ENCODE measurements at places on chromosomes 1 and 21.

DNA sequence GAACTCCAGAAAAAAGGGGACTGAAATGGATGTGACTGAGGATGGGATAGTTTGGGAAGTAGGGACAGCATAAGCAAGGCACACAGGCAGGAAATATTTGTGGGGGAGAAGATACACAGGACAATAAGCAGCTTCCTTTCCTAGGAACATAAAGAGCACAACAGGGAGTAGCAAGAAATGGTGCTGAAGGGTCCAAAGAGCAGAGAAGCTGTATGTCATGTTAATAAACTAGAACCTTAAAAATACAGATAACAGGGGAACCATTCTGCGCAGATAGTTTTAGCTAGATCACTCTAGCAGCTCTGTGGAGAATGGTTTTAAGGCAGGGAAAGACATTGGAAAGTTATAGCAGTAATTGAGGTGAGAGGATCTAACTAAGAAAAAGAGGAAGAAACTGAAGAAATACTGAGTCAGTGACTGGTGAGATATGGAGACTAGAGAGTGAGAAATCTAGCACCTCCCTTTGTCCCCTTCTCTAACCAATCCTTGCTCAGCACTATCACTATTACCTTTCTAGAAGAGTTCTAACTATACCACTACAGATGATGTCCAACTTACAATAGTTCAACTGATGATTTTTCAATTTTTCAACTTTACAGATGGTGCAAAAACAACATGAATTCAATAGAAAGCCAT is 95.0 kb downstream of the CDC42BPA start:
- no peak for DNase-seq

DNA sequence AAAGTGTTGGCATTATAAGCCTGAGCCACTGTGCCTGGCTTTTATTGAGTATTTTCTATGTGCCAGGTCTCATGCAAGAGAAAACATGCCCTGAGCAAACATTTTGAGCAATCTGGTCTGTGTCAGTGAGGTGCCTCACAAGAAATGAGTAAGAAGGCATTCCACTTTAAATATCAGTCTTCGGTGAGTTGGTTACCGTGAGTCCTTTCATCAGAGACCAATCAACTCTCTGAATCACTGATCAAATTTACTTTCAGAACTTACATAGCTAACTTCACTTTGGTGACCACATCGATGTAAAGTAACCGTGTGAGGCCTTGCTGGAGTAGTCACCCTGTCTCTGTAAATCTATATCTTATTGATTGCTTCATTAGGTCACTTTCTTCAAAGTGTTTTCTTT is 14.3 kb upstream of the DDX59 start:
- DNase-seq, result no peak

- DNase-seq, result no peak
These were observed 106.7 kb upstream of the KLHDC7A start for GRCh38 chr1:18373882-18374493.

DNA sequence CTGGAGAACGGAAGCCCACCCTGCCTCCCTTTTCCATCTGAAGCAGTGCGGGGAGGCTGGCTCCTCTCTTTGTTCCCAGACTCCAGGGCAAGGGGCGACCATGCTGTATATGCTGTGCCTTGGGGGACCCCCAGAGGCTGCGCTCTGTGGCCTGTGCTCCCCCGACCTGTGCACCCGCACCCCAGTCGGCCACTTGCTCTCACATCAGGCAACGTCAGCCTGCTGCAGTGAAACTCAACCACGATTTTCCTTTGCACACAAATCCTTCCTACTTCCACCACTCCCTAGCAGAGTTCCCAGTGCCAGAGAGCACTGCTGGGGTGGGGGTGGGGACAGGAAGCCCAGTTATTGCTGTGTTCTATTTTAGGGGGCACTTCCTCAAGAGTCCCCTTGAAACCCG is 52.5 kb downstream of the SIM2 start:
- no peak for DNase-seq

- no peak for DNase-seq
These were observed 32.6 kb downstream of the FGGY start for GRCh38 chr1:59329412-59330053.

- DNase-seq, result no peak
These were observed 5.2 kb upstream of the SH3GLB1 start for GRCh38 chr1:86699186-86699585.

DNA sequence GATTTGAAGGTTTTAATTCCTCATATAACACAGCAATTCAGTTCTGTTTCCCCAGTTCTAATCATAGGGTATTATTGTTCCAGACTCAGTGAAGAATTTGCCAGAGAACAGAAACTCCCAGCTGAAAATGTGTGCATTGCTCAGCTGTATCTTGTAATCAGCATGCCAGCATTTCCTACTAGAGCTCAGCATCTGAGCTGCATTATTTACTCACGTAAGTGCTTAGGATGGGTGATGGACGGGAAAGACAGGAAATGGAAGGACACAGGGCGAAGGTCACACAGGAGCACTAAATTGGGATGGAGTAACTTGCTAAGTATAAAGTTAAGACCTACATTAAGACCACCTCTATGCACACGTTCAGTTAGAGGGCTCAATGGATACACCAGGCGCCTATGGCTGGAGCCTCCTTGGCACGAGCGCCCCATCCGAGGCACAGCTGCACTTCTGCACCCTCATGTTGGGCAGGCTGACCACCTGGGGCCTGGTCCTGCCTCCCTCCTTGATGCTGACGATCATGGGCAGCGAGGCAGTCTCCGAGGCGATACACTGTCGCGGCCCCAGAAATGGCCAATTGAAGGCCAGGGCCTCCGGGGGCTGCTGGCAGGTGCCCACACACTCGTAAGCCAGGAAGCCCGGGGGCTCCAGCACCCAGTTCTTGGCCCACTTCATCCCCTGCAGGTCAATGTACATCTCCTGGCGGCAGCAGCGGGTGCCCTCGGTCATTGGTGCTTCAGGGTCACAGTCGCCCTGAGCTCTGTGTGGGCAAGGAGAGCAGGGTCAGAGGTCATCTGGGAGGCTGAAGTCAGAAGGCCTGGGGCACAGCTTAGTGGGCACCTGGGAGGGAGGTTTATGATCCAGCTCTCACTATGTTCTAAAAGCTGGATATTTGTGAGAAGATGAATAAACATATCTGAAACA is 3.7 kb downstream of the LEFTY2 start:
- no peak for DNase-seq

DNA sequence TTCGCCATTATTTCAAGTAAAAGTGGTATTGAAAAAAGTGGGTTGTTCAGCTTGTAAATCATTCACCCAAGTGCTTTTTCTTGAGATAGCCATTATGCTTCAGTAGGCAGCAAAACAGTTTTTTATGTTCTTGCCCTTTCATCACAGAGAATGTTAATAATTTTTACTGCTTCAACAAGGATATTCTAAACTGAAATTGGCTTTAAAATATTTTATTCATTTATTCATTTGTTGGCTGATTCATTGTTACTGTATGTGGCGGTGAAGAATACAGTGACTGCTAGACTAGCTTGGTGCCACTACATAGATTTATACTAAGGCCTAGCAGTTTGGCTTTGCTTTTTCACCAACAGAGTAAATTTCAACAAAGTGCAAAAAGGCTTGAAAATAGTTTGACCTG is 121.5 kb downstream of the OLFML2B start:
- DNase-seq, result no peak

DNA sequence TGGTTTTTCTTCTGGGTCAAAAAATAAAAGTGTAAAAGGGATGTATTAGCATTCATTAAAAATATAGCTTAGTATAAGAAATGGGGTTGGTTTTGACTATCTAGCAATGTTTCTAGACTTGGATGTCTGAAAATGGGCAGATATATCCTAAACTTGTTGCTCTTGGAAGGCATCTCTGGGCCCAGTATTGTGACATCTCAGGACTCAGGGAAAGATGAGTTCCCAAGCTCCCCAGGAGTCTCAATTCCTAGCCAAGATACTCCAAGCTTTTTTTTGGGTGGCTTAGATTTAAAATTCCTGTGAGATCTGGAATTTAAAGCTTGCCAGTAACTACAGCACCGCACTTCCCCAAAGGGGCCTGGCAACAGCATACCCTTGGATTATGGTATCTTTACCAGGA is 11.5 kb upstream of the HSD17B7 start:
- DNase-seq, result no peak

DNA sequence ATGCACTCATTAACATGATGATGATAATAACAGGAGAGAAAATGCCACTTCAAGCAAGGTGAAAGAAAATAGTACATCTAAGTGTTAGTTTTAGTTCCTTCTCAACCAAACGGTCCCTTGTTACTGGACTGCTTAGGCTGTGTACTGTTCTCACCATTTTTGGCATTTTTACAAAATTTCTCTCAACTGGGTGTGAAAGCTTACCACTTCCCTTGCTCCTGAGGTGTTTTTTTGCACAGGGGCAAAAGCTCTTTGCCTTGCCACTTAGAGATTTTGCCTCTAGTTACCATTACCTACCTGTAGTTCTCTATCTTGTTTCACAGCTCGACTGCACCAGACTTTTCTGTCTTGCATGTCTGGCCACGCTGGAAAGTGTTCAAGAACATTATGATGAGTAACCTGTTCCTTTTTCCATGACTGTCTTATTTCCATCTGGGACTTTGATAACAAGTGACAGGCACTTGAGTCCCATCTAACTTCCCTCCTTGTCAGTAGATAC is 10.7 kb downstream of the NEK7 start:
- no peak for DNase-seq

GRCh38 chr1:200380589-200381021 is 29.2 kb downstream of the ZNF281 start:
- no peak for DNase-seq

- DNase-seq, result no peak
These were observed 123.2 kb downstream of the IGSF21 start for GRCh38 chr1:18230840-18231239.

DNA sequence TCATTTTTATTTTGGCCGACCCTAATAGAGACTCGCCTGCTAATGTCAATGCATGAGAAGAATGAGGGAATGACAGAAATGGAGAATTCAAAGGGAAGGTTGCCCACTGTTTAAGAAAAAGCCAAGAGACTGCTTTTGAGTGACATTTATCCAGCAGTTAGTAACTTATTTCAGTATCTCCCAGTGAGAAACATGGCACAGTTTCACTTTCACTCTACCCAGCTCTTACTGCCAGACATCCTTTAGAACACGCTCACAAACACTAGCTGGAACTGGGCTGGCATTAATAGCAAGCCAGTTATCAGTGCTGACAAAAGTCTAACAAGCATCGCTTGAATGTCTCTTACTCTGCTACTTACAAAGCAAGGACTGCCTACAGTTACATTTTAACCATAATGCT is 8.5 kb downstream of the GGPS1 start:
- no peak for DNase-seq

- peak; percentile 61 for DNase-seq
These were observed 143.5 kb downstream of the SLC30A10 start for GRCh38 chr1:219784660-219785381.

GRCh38 chr1:164452549-164452948 is 106.4 kb upstream of the PBX1 start:
- peak; percentile 48 for DNase-seq

- DNase-seq, result no peak
These were observed 165.9 kb downstream of the PTBP2 start for GRCh38 chr1:96887501-96887900.

- peak; percentile 5 for DNase-seq
These were observed 222.0 kb downstream of the DENND1B start for GRCh38 chr1:197553281-197553680.

- no peak for DNase-seq
These were observed 35.5 kb downstream of the SLC66A1 start for GRCh38 chr1:19347533-19348172.

DNA sequence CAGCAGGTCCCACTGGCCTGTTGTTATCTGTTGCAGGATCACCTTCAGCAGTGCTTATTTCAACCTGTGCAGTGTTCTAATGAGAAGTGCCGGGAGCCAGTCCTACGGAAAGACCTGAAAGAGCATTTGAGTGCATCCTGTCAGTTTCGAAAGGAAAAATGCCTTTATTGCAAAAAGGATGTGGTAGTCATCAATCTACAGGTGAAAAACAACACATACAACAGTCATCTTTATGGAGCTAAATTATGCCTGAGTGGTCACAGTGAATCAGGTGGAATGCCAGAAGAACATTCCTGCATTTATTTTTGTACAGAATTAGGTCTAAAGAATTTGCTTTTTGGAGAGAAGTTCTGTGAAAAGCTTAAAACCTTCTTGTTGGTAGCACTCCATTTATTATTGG is 33.2 kb downstream of the TRAF5 start:
- DNase-seq, result no peak

- DNase-seq, result no peak
These were observed 3.5 kb upstream of the TRIT1 start for GRCh38 chr1:39886757-39887231.

- DNase-seq, result no peak
These were observed 10.7 kb upstream of the HUNK start for GRCh38 chr21:31862078-31862477.

DNA sequence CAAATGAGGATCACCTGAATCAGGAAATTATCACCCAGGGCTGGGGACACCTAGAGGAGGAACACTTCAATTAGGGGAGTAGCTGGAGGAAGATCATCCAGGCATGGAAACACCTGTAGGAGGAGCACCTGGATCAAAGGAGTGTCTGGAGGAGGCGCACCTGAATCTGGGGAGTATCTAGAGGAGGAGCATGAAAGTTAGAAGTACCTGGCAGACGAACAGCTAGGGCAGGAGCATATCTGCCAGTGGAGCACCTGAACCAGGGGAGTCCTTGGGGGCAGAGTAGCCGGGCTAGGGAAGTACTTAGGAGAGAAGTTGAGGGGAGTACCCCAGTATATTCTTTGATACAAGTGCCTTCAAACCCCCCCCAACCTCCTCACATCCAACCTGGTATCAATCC is 1.3 kb downstream of the C1orf210 start:
- no peak for DNase-seq

GRCh38 chr21:42513151-42513984 is at the start of gene SLC37A1:
SLC37A1 (plus strand) TSS chr21:42513852; CDS start chr21:42518455, 4,603 bp downstream.
- DNase-seq, result no peak

DNA sequence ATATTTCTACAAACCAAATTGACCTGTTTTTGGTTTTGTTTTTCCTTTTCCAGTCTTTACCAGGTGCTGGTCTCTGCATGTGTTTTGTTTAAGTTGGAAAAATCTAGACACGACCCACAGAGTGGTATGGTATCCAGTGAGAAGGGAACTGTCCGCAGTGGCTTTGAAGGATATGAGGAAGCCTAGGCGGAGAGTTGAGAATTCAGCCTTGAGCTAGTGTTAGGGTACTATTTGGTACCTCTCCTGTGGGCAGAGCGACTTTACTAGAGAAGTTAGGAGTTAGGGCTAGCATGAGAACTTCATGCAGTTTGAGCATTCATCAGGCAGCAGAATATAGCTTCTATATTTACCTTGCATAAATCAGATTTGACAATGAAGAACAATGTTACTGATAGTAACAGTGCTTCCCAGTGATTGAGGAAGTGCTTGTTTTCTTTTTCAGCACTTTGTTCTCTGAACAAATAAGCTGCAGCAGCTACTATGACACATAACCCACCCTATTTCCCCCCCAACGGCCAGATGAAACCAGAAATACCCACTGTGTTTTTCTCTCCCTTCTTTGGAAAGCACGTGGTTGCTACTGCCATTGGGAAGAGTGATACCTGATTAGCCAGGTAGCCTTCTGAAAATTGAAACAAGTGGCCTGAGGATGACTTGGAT is 19.0 kb downstream of the MRPS6 start:
- peak; percentile 48 for DNase-seq

GRCh38 chr1:90593312-90593711 is 123.8 kb downstream of the BARHL2 start:
- no peak for DNase-seq

GRCh38 chr21:24204641-24205040 is 1402.6 kb downstream of the MRPL39 start:
- no peak for DNase-seq

- DNase-seq, result peak; percentile 80
These were observed at the start of gene RNF2 for GRCh38 chr1:185044981-185045813. RNF2 (plus strand) TSS chr1:185045558; CDS start chr1:185087554, 41,996 bp downstream.

- DNase-seq, result no peak
These were observed 37.8 kb downstream of the NSL1 start for GRCh38 chr1:212753749-212754148.

- DNase-seq, result no peak
These were observed 37.9 kb downstream of the SLX9 start for GRCh38 chr21:44977616-44978340.

Measured in NCI-H2081 (cell line).